ENCODE measurements at places on chromosomes 5 and 9. TPM values are rescaled to one million over a fixed set of nuclear protein-coding genes. Genes with fewer than 3 reads are reported as not detected.

The OR1J4 gene
- total RNA-seq: not detected

- no peaks in the 10 kb centered on the region for H3K27me3 ChIP-seq
- H3K4me1 ChIP-seq: peaks cover 6% of the 10 kb centered on the region
- H3K27ac ChIP-seq: no peak overlapping the region
These were observed 101.9 kb downstream of the ADAMTS2 start for GRCh38 chr5:179243333-179243732.

GRCh38 chr5:54136516-54137440 is 173.6 kb downstream of the ARL15 start:
- no peaks in the 10 kb centered on the region for H3K36me3 ChIP-seq
- DNase-seq: no peak
- H3K4me3 ChIP-seq: no peak overlapping the region
- H3K27me3 ChIP-seq: no peaks in the 10 kb centered on the region
- H3K4me1 ChIP-seq: no peaks in the 10 kb centered on the region
- no peak overlapping the region for H3K27ac ChIP-seq

- no peaks in the 10 kb centered on the region for H3K27me3 ChIP-seq
- no peaks in the 10 kb centered on the region for H3K36me3 ChIP-seq
- peaks cover 3% of the 10 kb centered on the region for H3K4me1 ChIP-seq
- no peak overlapping the region for H3K4me3 ChIP-seq
These were observed 56.7 kb upstream of the MAMDC2 start for GRCh38 chr9:69986970-69987369.

The ELAVL2 gene
- not detected for total RNA-seq

DNA sequence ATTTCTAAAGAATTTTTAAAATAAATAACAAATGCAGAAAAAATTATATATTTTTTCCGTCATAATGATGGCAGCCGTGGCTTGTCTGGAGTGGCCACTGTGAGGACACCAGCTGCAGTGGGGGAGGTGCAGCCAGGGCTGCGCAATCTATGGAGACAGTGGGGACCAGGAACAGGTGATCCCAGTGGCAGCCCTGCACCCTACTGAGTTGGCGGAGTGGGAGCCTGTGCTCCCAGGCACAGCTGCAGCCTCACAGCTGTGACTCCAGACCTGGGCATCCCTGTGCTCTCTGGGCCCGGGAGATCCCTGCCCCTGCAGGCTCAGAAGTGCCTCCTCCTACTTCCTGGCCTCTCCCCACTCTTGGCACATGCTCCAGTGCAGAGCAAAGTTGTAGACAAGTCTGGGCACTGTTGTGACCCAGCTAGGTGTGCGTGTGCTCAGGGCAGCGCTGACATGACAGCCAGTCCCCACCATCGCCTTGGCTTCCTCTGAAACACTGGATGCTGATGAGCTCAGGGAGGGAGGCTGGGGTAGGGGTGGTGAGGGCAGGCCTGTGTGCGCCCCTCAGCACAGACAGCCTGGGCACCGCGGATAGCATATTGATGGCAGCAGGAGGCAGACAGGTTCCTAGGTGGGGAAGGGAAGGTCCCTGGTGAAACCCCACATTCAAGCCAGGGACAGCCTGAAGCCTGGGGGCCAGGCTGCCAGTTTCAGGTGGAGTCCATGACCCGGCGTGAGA is 96.0 kb upstream of the PRR16 start:
- no peaks in the 10 kb centered on the region for H3K27me3 ChIP-seq
- no peak overlapping the region for H3K27ac ChIP-seq

- H3K27me3 ChIP-seq: no peaks in the 10 kb centered on the region
- no peaks in the 10 kb centered on the region for H3K36me3 ChIP-seq
- no peak overlapping the region for H3K4me3 ChIP-seq
- H3K4me1 ChIP-seq: peaks cover 3% of the 10 kb centered on the region
- H3K27ac ChIP-seq: no peak overlapping the region
These were observed 110.9 kb downstream of the KCNIP1 start for GRCh38 chr5:170614720-170615119.

- H3K27ac ChIP-seq: no peak overlapping the region
- DNase-seq: no peak
- no peaks in the 10 kb centered on the region for H3K4me1 ChIP-seq
These were observed 6.9 kb upstream of the NIPSNAP3A start for GRCh38 chr9:104740621-104741020.

DNA sequence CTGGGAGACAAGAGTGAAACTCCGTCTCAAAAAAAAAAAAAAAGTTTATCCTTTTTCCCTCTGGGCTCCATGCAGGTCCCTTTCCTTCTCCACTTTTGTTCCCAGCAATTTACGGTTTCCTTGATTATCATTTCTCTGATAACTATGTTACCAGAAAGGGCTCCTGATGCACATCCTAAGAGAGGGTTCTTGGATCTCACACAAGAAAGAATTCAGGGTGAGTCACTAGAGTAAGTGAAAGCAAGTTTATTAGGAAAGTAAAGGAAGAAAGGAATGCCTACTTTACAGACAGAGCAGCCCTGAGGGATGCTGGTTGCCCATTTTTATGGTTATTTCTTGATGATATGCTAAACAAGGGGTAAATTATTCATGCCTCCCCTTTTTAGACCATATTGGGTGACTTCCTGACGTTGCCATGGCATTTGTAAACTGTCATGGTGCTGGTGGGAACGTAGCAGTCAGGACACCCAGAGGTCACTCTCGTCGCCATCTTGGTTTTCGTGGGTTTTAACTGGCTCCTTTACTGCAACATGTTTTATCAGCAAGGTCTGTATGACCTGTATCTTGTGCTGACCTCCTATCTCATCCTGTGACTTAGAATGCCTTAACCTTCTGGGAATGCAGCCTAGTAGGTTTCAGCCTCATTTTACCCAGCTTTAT is 13.5 kb upstream of the MELK start:
- no peak overlapping the region for H3K27ac ChIP-seq
- H3K27me3 ChIP-seq: no peaks in the 10 kb centered on the region
- no peaks in the 10 kb centered on the region for H3K4me1 ChIP-seq
- no peak for DNase-seq
- no peaks in the 10 kb centered on the region for H3K36me3 ChIP-seq

DNA sequence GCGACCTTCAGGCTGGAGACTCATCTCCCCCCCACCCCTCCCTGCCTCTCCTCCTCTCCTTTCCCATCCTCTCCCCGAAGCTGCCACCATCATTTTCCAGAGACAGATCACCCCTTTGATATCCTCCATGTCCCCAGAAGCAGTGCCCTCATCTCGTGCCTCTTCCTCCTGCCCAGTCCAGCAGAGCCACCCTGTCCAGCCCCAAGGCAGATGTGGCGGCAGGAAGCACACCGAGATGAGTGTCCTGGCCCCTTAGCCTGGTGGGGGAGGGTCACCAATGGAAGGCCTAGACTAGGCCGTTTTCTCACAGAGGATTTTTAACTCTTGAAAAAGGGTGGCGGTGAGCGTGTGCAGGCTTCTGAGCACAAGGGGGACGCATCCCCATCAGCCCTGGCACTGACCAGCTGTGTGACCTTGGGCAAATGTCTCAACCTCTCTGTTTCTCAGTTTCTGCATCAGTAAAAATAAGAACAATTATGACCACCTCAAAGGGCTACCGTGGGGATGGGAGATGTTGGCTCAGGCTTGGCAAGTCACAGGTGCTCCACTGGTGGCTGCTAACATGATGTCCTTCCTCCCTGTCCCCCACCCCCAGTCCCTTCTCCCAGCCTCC is 48.9 kb downstream of the SARDH start:
- no peak overlapping the region for H3K4me3 ChIP-seq
- H3K27me3 ChIP-seq: no peaks in the 10 kb centered on the region
- H3K36me3 ChIP-seq: no peaks in the 10 kb centered on the region
- H3K27ac ChIP-seq: no peak overlapping the region
- DNase-seq: no peak

The FAM163B gene
- not detected for total RNA-seq

- no peaks in the 10 kb centered on the region for H3K36me3 ChIP-seq
- H3K27ac ChIP-seq: no peak overlapping the region
- no peaks in the 10 kb centered on the region for H3K4me1 ChIP-seq
These were observed 28.1 kb upstream of the SPINK4 start for GRCh38 chr9:33211695-33212393.

- no peak overlapping the region for H3K4me3 ChIP-seq
- no peak overlapping the region for H3K27ac ChIP-seq
- DNase-seq: no peak
- H3K27me3 ChIP-seq: no peaks in the 10 kb centered on the region
These were observed 3.9 kb downstream of the AMACR start for GRCh38 chr5:34003941-34004340.

DNA sequence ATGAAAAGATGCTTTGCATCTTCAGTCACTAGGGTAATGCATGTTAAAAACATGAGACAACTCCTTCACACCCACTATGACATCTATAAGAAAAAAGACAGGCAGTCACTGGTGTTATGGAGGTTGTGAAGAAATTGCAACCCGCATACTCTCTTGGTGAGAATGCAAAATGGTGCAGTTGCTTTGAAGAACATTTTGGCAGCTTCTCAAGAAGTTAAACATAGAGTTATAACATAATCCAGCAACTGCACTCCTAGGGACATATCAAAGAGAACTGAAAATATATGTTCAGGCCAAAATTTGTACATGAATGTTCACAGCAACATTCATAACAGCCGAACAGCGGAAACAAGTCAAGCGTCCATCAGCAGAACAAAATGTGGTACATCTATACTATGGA is 46.3 kb upstream of the TBC1D9B start:
- H3K27me3 ChIP-seq: no peaks in the 10 kb centered on the region
- peaks cover 5% of the 10 kb centered on the region for H3K36me3 ChIP-seq
- no peaks in the 10 kb centered on the region for H3K4me1 ChIP-seq
- DNase-seq: no peak
- no peak overlapping the region for H3K4me3 ChIP-seq

- H3K27ac ChIP-seq: no peak overlapping the region
- no peaks in the 10 kb centered on the region for H3K4me1 ChIP-seq
- no peaks in the 10 kb centered on the region for H3K36me3 ChIP-seq
- no peak for DNase-seq
These were observed 125.8 kb upstream of the KLF4 start for GRCh38 chr9:107615321-107615720.

The ADGRD2 gene
- not detected for total RNA-seq

GRCh38 chr5:170619869-170620268 is 116.0 kb downstream of the KCNIP1 start:
- H3K4me3 ChIP-seq: no peak overlapping the region
- H3K27ac ChIP-seq: no peak overlapping the region

DNA sequence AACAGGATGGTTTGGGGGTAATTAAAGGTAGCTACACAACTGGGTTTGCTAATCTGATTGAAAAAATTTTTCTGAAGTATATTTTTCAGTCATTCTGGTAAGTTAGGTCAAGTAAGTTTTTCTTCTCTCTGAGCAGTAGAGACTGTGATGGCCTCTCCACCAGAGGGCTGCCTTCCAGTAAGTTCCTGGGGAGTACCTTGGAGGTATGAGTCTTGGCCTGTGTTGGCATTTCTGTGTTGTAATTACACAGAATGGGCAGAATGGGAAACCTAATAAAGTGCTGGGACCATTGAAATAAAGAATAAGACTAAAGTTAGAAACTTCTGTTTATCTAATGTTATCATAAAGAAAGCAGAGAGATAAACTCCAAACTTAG is 430.8 kb downstream of the ARHGEF28 start:
- no peaks in the 10 kb centered on the region for H3K36me3 ChIP-seq
- no peak overlapping the region for H3K4me3 ChIP-seq
- no peak overlapping the region for H3K27ac ChIP-seq
- no peak for DNase-seq
- peaks cover 9% of the 10 kb centered on the region for H3K4me1 ChIP-seq

GRCh38 chr5:75651575-75652238 is 40.5 kb downstream of the ANKDD1B start:
- no peak overlapping the region for H3K4me3 ChIP-seq
- no peak overlapping the region for H3K27ac ChIP-seq
- no peak for DNase-seq
- no peaks in the 10 kb centered on the region for H3K4me1 ChIP-seq
- H3K27me3 ChIP-seq: no peaks in the 10 kb centered on the region

DNA sequence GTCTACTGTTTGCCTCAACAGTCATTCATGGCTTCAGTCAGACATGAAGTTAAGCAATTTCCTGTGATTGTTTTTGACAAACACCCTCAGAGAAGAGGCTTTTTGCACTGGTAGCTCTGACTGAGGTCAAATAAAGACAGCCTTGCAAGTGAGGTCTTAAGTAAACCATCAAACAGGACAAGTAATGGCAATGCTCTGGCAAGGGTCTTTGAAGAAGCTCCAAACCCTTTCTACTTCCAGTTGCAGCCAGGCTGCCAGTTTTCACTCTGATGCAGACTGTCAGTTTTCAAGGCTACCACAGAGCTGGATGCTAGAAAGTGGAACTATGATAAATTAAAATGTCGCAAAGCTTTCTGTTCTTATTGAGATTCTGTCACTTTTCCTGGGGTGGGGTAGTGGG is 421.5 kb upstream of the PTGER4 start:
- H3K27ac ChIP-seq: no peak overlapping the region
- no peaks in the 10 kb centered on the region for H3K36me3 ChIP-seq
- DNase-seq: no peak
- H3K4me3 ChIP-seq: no peak overlapping the region
- no peaks in the 10 kb centered on the region for H3K4me1 ChIP-seq

The ZNF879 gene
- total RNA-seq: 6.7 TPM

The PCDHB6 gene
- total RNA-seq: 0.75 TPM

The ATP10B gene
- not detected for total RNA-seq

DNA sequence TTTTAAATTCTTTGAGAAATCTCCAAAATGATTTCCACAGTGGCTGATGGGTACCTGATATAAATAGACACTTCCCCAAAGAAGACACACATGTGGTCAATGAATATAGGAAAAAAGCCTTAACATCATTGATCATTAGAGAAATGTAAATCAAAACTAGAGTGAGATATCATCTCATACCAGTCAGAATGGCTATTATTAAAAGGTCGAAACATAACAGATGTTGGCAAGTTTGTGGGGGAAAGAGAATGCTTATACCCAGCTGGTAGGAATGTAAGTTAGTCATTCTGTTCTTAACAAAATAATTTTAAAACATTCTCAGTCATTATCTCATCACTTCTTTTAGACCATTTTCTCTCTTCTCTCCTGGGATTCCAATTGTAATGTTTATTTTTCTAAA is 1666.0 kb upstream of the ACO1 start:
- DNase-seq: no peak
- H3K27me3 ChIP-seq: no peaks in the 10 kb centered on the region
- H3K36me3 ChIP-seq: no peaks in the 10 kb centered on the region
- H3K4me3 ChIP-seq: no peak overlapping the region

The CTXN3 gene
- total RNA-seq: not detected

Measured in upper lobe of right lung (tissue), 1 donor.